Hematopoietic multipotent progenitor cell treated with erythropoietin and hydrocortisone succinate and interleukin-3 and kit ligand, for 17 days (in vitro differentiated cells): ENCODE measurements at places on chromosomes 12 and 14.

DNA sequence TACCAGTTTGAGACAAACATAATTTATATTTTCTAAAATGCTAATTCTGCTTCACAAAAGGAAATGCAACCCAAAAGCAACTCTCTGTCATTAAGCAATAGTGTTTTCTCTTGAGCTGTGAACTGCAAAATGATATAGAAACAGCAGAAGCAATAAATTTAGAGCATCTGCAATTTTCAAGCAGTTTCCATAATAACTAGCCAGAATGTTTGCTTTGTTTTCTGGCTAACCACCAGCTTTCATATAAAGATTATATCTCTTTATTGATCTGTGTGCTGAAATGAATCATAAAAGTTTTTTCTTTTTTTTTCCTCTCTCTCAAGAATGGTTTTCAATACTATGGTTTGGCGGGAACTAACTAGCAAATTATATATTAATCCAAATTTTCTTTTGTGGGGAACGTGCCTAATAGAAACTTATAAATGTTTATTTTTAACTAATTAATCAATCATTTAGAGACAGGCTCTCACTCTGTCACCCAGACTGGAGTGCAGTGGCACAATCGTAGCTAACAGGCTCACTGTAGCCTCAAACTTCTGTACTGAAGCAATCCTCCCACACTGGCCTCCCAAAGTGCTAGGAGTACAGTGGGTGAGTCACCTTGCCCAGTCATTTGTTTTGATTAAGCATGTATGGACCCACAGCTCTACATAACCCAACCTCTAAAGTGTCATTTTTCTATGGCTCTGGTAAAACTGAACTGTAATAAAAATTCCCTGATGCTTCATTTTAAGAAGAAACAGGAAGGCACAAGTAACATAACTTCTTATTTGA, 830.1 kb upstream of the MGAT4C start:
- DNase-seq: no peak

GRCh38 chr12:55713721-55714120, 2.1 kb upstream of the BLOC1S1 start:
- no peak for DNase-seq

GRCh38 chr12:95248604-95249360, 31.2 kb downstream of the VEZT start:
- no peak for DNase-seq

GRCh38 chr14:77314043-77314442, 6.6 kb downstream of the POMT2 start:
- DNase-seq: peak; percentile 36

DNA sequence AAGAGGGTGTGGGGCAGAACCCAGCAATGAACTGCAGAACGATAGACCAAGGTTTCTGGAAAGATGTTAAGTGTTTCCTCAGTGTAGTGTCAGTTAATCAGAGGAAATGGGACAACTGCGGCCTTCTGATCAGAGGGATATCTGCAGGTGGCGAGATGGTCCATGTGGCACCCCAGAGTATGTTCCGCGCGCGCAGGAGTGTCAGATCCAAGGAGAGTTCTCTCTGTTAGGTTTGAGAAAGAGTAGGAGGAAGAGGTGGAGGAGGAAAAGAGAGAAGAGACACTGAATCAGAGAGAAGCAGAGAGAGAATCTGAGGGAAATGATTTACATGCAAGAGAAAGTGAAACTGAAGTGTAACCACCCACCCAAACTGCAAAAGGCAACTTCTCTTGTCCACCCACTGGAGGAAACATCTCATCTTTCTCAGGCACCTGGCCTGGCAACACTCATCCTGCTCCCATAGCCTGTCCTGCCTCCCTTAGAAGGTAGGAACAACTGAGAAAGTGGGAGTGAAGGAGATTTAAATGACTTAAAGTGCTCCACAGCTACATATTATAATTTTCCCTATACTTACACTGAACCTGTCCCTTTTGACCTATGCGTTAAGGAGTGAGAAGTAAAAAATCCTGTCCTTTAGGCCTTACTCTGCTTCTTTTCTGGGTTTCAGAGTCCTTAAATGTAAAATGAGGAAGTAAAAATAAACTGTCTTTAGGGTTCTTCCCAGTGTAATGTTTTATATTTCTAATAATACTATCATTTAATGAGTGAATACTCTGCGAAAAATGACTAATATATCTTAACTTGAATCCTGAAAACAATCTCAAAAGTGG, 6.8 kb upstream of the TESPA1 start:
- peak; percentile 44 for DNase-seq

DNA sequence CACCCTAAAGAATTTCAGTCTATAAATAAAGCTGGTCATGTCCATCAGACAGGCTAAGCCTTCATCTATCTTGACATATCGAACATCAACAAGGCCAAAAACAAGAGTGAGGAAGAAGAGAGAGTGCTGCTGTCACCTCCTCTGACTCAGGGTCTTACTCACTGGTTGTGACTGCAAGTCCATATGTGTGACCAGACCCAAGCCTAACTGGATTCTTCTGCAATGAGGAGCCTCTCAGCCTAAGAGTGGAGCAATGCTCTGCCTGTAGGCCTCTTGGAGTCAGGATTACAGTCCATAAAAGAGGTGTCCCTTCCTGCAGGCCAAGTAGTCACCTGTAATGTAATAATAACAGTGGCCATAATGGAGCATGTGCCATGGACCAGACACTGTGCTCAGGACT, 121.2 kb upstream of the SLC35F4 start:
- no peak for DNase-seq

DNA sequence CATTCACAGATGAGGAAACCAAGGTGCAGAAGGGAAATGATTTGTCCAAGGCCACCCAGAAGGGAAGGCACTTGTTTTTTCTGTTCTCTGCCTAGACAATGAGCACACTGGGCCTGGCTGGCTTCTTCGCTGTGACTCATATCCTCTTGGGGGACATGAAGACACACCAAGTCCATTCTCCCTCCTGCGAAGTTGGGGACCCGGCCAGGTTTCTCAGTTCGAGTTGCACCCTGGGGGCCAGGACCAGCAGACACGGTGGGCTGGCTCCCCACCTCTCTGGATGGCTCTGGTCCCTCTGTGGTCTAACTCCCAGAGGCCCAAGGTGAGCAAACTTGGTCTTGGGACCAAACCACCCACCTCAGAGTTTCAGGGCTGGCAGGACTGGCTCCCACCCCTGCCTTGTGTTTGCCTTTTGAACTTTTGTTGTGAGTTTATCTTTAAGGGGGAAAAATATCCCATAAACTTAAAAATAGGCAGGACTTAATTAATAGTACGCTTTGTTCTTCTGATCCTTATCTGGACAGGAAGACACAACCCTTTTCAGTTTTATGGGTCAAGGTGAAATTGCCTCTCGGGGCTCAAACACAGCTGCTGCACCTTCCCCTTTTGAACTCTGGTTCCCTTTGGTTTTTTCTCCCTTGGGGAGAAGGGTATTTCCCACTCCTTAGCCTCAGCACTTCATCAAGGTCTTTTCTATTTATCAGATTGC, 9.0 kb upstream of the MLEC start:
- DNase-seq: no peak

DNA sequence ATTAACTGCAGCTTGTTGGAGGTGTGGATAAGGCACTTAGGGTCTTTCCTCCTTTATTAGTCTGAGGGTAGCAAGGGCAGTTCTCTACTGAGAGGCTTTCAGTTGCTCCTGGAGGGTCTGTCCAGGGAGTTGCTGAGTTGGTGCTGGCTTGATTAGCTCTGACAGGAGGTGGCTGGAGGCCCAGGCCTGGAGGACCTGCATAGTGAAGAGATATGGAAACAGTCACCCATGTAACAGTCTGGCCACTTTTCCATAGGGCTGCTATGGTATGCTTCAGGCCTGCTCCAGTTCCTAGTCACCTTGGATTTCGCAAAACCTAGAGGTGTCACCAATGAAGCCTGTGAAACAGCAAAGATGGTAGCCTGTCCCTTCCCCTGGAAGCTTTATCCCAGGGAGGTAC, 143.3 kb upstream of the SLC38A2 start:
- no peak for DNase-seq

DNA sequence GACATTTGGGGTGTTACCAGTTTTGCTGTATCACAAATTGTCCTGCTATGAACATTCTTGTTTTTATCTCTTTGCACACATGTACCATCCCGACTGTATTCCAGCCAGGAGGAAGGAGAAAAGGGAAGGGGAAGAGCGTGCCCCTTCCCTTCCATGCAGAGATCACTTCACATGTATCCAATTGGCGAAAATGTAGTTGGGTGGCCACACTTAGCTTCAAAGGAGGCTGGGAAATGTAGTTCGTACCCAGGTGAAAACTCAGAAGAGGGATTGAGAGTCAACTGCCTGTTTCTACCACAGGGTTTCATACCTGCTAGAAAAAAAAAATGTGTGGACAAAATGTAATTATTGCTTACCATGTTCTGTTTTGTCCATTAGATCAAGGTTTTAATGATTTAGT, 189.1 kb upstream of the PELI2 start:
- DNase-seq: no peak

GRCh38 chr14:65153101-65153500, 50.8 kb upstream of the MAX start:
- DNase-seq: no peak

DNA sequence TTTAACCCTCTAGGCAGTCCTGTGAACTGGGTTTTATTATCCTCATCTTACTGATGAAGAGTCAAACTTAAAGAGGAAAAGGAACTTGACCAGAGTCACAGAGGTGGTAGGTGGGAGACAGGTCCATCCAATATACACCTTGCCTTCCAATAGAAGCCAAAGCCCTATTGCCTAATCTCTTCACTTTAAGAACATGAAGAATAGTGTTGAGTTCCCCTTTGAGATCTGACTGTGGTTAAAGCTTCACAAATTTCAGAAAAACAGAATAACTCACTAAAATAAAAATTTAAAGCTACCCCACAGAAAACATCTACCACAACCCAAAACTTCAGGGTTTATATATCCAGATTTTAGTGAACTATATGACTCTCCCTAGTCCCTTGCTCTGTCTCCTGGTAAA, 115.4 kb downstream of the ETV6 start:
- no peak for DNase-seq

- DNase-seq: no peak
Measured at GRCh38 chr14:100391724-100392123, 68.6 kb downstream of the SLC25A47 start.

GRCh38 chr14:52346778-52347177, 32.7 kb downstream of the PTGER2 start:
- DNase-seq: no peak

GRCh38 chr14:51674294-51675002, 22.7 kb downstream of the FRMD6 start:
- no peak for DNase-seq

- no peak for DNase-seq
Measured at GRCh38 chr14:99736603-99737371, 52.7 kb downstream of the CYP46A1 start.

GRCh38 chr14:65850429-65851135, 438.1 kb downstream of the FUT8 start:
- DNase-seq: no peak

DNA sequence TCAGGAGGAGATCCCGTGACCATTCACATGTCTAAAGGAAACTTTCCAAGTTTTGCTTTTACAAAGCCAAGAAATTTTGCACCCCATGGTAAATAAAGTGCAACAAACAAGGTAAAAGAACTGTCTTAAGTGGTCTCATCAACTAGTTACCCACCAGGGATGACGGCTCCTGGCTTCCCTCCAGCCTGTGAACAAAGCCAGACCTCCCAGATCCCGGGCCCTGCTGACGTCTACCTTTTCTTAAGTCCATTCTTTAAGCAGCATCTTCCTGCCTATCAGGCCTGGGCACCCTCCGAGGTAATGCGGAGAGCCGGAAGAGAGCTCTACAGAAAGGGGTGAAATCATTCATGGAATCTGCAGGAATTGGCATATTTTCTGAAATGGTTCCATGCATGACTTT, 58.0 kb upstream of the DAAM1 start:
- DNase-seq: no peak

DNA sequence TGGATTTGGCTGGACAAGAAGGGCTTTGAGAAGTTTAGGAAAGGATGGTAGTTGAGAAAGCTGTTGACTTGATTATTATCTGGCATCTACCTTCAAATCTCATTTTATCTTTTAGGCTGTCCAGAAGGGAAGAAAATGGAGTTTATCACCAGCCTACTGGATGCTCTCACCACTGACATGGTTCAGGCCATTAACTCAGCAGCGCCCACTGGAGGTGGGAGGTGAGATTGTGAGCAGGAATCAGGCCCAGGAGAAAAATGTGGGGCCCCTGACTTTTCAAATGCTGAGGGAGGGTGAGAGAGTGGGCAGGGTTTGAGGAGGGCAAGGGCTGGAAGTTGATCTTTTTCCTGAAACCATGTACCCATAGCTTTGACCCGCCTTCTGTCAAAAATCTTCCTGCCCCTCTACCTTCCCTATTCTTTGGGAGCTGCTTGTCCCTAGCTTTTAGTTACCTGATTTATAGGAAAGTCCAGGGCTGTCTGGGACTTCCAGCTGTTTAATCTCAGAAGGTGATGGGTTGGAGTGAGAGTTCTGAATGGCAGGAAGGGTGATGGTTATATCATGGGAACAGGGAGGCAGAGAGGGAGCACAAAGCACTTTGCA, 134.2 kb downstream of the SMOC1 start:
- DNase-seq: peak; percentile 21

DNA sequence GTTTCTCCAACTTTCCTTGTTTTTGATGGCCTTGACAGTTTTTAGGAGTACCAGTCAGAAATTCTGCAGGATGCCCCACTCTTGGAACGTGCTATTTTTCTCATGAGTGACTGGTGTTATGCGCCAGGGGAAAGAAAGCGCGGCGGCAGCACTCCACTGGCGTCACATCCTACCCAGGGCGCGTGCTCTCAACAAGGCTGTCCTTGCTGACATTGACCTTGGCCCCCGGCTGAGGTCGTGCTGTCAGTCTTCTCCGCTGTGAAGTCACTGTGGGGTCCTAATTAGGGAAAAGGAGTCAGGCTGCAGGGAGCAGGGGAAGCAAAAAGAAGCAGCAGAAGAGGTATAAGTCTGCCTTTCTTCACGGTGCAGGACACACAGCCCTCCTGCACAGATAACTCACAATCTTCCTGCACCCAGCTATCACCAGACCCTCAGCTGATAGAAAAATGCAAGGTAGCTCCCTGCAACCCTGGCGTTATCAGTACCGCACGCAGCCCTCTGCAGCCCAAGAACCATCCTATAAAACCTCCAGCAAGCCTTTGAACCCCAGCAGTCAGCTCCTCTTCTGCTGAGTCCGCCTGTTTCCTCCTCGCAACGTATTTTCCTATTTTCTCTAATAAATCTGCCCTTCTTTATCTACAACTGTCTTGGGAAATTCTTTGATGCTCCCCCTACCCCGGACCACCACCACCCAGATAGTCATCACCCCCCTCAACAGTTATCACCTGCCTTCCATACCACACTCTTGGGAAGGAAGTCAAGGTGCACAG, 48.0 kb upstream of the C14orf180 start:
- no peak for DNase-seq

DNA sequence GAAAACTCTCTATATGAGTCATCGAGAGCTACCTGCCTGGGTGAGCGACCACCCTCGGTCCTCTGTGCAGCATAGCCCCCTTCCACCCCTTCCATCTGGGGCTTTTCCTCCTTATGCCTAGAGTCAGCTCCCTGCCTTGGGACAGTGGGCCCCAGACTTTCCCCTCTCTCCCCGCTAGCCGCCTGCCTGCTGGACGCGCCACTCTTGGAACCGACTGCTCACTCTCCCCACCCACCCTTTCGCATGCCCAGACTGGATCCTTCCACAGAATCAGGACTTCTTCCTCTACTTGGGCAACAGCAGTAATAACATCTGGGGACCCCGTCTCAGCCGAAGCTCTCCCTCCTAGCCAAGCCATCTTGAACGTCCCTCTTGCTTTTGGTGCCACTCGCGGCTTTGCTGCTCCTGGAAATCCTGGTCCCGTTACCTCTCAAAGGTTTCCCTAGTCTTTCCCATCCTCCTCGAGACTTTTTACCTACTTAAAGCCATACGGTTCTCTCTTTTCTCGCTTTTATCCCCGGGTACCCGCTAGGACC, 671 bp downstream of the ESYT1 start:
- DNase-seq: no peak

- no peak for DNase-seq
Measured at GRCh38 chr12:115946867-115947695, 330.4 kb downstream of the MED13L start.
